ENCODE measurements at places on chromosomes 12 and 14.

- no peak for DNase-seq
These were observed 52.1 kb upstream of the ATP2B1 start for GRCh38 chr12:89760783-89761182.

DNA sequence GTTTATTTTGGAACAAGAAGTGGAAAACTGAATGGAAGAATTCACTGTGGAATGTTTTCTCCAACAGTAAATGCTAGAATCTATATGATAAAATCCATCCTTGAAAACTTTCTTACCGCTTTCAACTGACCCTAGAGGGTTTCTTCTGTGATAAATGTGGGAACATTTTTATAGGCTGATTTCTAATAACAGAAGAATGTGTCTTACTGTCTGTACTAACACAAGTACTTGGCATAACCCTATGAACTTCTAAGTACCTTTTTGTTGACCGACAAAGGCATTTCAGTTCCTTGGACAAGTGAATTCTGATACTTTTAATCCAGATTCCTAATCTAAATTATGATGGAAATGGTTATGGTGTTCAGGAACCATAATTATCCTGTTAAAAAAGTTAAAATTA lies 1109.7 kb upstream of the FLRT2 start:
- no peak for DNase-seq

GRCh38 chr12:110365489-110366320 lies 37.8 kb downstream of the ANAPC7 start:
- no peak for DNase-seq

- DNase-seq: no peak
These were observed 1.3 kb downstream of the ACADS start for GRCh38 chr12:120726961-120727360.

- no peak for DNase-seq
These were observed 2.6 kb downstream of the KRAS start for GRCh38 chr12:25248137-25248536.

DNA sequence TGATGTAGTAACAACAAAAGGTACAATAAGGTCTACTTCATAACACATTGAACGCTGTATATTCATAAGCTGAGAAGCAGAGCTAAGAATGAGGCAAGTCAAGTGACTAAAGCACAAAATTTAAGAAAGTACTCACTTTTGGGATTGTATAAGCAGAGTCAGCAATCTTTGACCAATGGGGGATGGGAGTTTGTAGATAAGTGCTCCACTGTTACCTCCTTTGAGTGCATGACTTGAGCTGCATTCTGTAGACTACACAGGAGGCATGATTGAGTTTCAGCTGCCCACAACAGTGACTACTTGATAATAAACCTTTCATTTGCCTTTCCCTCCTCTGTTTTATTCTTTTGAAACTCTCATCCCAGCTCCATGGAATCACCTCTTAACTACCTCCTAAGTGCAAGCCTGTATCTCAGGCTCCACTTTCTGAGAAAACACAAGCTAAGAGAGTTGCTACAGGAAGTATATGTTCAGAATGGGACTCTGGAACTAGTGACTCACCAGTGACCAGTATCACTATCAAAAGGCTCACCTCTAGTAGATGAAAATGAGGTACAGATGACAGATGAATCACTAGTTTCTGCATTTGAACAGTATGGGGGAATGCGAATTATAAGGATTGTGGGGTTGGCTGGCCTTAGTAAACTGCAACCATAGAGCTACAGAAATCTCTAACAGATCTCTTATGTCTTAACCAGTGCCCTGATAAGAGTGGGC lies 49.2 kb downstream of the SLC35F4 start:
- DNase-seq: no peak

GRCh38 chr14:30317729-30318128 lies 241.2 kb upstream of the G2E3 start:
- DNase-seq: no peak

- DNase-seq: no peak
These were observed 74.2 kb downstream of the PPM1H start for GRCh38 chr12:62860501-62861411.
